ENCODE measurements at places on chromosomes 11 and 22. TPM values are rescaled to one million over a fixed set of nuclear protein-coding genes. Genes with fewer than 3 reads are reported as not detected.

DNA sequence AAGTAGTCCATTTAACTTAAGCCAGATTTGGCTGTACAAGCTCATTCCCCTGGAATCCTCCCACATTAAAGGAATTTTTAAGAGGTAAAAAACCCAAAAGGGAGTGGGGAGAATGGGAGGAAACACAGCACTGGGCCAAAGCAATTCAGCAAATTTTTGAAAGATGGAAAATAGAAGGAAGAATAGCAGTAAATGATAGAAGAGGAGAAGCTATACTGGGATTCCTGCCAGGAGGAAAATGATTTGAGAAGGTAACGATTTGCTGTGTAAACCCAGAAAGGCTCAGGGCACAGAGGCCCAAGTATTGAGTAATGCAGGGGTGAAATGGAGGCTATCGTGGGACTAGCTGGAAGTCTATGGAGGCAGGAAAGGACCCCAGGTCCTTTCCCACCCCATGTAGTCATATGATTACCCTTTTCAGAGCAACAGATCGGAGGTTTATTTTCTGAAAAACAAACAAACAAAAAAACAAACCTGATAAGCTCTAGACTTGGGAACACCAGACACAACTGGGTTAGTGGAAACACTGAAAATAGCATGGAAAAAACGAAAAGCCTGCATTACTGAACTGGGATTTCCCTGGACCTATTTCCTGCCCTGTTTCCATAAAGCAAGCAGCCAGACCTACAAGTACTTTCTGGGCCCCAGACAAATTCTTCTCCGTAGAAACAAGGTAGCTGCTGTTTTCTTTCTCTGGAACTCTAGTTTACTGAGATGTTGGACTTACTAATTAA lies 140.0 kb downstream of the SWAP70 start:
- no peak overlapping the region for H3K4me3 ChIP-seq
- no peaks in the 10 kb centered on the region for H3K27me3 ChIP-seq
- H3K27ac ChIP-seq = peak overlapping the region; percentile 97
- no peak for DNase-seq

DNA sequence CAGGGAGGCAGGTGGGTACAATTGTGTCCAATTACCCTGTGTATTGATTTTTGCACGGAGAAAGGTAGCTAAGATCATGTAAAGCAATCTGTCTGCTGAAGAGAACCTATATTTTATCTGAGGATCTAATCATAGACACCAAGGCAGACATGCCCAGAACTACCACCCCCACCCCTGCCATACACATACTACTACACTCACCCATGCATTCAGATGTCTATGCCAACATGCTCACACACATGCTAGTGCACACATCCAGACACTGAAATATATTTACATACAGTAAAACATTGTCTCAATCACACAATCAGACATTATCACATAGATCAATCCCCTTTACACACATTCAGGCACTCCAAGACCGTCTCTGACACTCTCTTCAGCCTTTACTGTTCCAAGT lies 1.8 kb downstream of the SCN3B start:
- no peaks in the 10 kb centered on the region for H3K4me1 ChIP-seq
- H3K36me3 ChIP-seq = no peaks in the 10 kb centered on the region
- H3K27me3 ChIP-seq = peaks cover 92% of the 10 kb centered on the region
- H3K27ac ChIP-seq = no peak overlapping the region

GRCh38 chr22:45163099-45163450 lies 650 bp upstream of the NUP50 start:
- peak overlapping the region; percentile 84 for H3K27ac ChIP-seq
- peak overlapping the region; percentile 88 for H3K4me3 ChIP-seq
- no peaks in the 10 kb centered on the region for H3K27me3 ChIP-seq
- peak; percentile 43 for DNase-seq
- peaks cover 28% of the 10 kb centered on the region for H3K4me1 ChIP-seq

GRCh38 chr11:115330684-115331482 lies 173.3 kb downstream of the CADM1 start:
- 0 out of 2 replicates have a peak, but pooled peaks cover 4% of the 10 kb centered on the region for H3K27me3 ChIP-seq
- no peaks in the 10 kb centered on the region for H3K36me3 ChIP-seq
- no peak overlapping the region for H3K4me3 ChIP-seq
- H3K27ac ChIP-seq = no peak overlapping the region
- no peaks in the 10 kb centered on the region for H3K4me1 ChIP-seq

- no peaks in the 10 kb centered on the region for H3K4me1 ChIP-seq
- H3K36me3 ChIP-seq = no peaks in the 10 kb centered on the region
- peak; percentile 21 for DNase-seq
- no peak overlapping the region for H3K4me3 ChIP-seq
- H3K27me3 ChIP-seq = no peaks in the 10 kb centered on the region
- no peak overlapping the region for H3K27ac ChIP-seq
These were observed 178.3 kb downstream of the SNX19 start for GRCh38 chr11:130737866-130738431.

Gene BLID
- total RNA-seq = 2.0 TPM

DNA sequence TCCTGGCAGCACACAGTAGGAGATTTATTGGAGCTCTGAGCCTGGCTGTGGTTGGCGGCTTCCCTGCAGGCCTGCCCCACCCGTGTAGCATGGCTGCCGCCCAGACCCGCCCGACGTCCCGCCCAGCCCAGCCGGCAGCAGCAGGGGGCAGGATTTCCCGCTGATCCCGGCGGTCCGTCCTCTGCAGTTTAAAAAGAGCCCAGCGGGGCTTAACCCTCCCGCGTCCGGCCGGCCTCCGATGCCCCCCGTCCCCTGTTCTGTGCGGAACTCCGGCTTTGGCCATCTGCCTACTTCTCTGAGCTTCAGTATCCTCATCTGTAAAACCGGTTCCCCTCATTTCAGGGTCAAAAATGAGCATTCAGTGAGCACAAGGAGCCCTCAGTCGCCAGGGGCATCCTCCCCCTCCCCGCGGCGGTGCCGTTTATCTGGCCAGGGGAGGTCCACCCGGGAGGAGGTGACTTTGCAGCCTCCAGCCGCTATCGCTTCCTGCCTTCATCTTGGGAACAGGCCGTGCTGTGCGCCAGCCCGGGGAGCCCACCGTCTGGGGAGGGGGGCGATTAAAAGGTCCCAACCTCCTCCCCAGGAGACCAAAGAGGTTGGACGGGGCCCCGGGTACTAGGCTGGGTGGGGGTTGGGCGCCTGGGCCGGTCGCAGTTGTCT lies at the start of gene GAS2L1:
TSS of gene GAS2L1 (plus strand) at position 476 of the 660 bp plus-strand sequence. CDS start 1,456 bp downstream, outside the sequence.
- no peaks in the 10 kb centered on the region for H3K27me3 ChIP-seq
- H3K4me3 ChIP-seq = peak within 1 kb of the TSS; percentile 75
- no peaks in the 10 kb centered on the region for H3K36me3 ChIP-seq
- H3K4me1 ChIP-seq = peaks cover 26% of the 10 kb centered on the region

Gene TBX10
- not detected for total RNA-seq

Gene BIK
- total RNA-seq = 10.6 TPM

DNA sequence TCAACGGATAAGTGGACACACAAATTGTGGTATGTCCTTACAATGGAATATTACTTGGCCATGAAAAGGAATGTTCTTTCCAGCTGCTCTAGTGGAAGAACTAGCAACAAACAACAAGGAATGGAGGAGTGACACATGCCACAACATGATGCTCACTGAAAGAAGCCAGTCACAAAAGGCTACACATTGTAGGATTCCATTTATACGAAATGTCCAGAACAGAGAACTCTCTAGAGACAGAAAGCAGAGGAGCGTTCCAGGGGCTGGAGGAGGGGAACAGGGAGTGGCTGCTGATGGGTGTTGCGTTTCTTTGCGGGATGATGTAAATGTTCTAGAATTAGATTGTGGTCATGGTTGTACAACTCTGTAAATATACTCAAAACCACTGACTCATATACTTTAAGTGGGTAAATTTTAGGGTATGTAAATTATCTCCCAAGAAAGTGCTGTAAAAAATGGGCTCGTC lies 32.4 kb upstream of the PDGFB start:
- H3K27ac ChIP-seq = no peak overlapping the region
- H3K4me3 ChIP-seq = no peak overlapping the region
- no peak for DNase-seq
- no peaks in the 10 kb centered on the region for H3K36me3 ChIP-seq
- no peaks in the 10 kb centered on the region for H3K27me3 ChIP-seq

Gene C22orf23
- 1.0 TPM for total RNA-seq

DNA sequence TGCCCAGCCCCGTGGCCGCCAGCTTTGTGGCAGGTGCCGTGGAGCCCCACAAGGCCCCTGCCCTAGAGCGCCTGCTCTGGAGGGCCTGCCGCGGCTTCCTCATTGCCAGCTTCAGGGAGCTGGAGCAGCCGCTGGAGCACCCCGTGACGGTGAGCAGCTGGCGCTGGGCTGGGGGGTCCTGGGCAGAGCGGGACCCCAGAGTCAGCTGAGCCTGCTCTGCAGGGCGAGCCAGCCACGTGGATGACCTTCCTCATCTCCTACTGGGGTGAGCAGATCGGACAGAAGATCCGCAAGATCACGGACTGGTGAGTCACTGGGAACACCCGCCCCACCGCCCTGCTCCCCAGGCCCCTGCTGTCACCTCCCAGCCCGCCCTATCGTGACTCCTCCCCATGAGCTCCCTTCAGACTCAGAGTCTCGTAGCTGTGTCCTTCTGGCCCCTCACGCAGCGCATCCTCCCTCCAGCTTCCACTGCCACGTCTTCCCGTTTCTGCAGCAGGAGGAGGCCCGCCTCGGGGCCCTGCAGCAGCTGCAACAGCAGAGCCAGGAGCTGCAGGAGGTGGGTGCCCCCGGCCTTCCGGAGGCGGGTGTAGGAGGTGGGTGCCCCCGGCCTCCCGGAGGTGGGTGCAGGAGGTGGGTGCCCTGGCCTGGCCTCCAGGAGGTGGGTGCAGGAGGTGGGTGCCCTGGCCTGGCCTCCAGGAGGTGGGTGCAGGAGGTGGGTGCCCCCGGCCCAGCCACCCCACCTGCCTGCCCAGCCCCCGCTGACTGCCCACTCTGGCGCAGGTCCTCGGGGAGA lies 4.7 kb downstream of the TCIRG1 start:
- H3K27me3 ChIP-seq = no peaks in the 10 kb centered on the region
- DNase-seq = peak; percentile 75
- H3K27ac ChIP-seq = peak overlapping the region; percentile 68
- H3K4me3 ChIP-seq = 0 out of 2 replicates have a peak overlapping the region, but pooled peaks have one; percentile 17

DNA sequence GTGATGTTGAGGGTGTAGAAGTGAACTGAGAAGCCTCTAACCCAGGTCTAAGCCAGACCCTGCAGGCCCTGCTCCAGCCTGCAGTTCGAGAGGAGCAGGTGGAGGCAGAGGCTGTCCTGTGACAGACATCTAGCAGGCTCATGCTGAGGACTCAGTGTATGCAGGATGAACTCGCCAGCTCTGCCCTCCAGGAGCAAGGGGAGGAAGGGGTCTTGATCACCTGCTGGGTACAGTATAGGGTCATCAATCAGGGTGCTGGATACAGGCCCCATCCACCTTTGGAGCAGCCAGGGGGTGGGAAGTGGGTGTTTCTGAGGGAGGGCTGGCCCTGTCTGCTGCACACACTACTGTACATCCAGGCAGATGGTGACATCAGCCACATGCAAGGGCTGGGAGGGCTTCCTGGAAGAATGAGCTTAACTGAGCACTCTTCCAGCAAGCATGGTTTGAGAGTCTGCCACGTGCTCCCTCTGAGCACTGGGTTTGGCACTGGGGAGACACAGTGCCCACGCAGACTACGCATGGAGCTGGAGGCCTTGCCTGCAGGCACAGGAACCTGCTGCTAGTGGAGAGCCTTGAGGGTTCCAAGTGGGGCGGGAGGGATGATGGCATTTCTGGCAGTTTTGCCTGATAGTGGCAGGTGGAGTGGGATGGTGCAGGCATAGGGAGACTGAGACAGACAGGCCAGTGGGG lies 9.2 kb downstream of the MAPK8IP1 start:
- H3K27me3 ChIP-seq = peaks cover 14% of the 10 kb centered on the region
- DNase-seq = no peak
- no peaks in the 10 kb centered on the region for H3K36me3 ChIP-seq

DNA sequence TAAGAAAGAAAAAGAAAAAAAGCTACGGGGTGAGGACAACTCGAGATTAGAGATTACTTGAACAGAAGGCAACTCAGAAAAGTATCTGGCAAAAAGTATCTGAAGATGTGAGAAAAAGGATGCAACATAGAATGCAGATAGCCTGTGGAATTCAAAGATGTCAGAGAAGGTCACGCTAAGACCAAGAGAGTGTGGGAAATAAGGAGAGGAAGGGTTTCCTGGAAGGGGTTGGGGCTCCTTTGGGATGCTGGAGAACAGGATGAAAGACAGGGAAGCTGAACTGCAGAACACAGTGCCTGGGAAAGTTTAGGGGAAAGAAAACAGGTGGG lies 1.2 kb downstream of the GUCY1A2 start:
- H3K27me3 ChIP-seq = peaks cover 27% of the 10 kb centered on the region
- peak overlapping the region; percentile 43 for H3K4me3 ChIP-seq
- H3K4me1 ChIP-seq = peaks cover 12% of the 10 kb centered on the region
- no peaks in the 10 kb centered on the region for H3K36me3 ChIP-seq

DNA sequence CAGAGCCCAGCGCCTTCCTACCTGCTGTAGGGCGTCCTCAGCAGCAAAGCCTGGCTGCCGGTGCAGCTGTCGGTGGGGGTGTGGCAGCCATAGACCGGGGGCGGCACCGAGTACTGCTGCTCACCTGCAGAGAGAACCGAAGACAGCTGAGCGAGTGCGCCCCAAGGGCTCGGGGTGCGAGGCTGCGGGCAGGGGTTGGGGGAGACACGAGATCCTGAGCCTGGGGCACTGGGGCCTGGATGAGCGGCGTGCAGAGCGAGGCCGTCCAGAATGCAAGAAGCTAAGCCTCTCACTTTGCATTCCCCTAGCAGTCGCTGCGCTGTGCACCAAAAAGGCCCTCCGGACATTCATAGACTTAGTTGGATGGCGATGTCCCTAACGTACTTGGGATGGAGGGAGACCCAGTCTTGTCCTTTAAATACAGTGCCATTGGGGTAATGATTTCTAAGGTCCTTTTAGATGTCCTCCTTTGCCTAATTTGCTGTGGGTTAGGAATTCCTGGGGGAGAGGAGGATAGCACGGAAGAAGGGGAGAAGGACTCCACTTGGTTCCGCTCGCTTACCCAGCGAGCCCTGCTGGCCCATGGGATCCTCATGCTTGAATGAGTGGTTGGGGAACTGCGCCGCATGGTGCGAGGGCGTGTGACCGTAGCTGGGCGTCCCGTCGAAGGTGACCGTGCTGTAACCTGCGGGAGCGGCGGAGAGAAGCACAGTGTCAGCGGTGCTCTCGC lies 7.2 kb downstream of the WT1 start:
- no peaks in the 10 kb centered on the region for H3K27me3 ChIP-seq
- H3K27ac ChIP-seq = no peak overlapping the region
- H3K4me1 ChIP-seq = no peaks in the 10 kb centered on the region
- no peak overlapping the region for H3K4me3 ChIP-seq

Gene OR52A1
- total RNA-seq = not detected

All from PC-9 (cell line).